Activated T-cell treated with anti-CD3 and anti-CD28 coated beads, Interleukin-2, amount 50 U/mL, for 48 hours (primary cell): ENCODE measurements at places on chromosomes 7 and 10.

GRCh38 chr7:34596887-34597286 lies 61.1 kb upstream of the NPSR1 start:
- DNase-seq, result no peak

- DNase-seq, result no peak
Observed at GRCh38 chr10:4802711-4803487, 23.1 kb upstream of the AKR1E2 start.

- no peak for DNase-seq
Observed at GRCh38 chr7:339062-339342, 49.0 kb downstream of the FOXL3 start.

DNA sequence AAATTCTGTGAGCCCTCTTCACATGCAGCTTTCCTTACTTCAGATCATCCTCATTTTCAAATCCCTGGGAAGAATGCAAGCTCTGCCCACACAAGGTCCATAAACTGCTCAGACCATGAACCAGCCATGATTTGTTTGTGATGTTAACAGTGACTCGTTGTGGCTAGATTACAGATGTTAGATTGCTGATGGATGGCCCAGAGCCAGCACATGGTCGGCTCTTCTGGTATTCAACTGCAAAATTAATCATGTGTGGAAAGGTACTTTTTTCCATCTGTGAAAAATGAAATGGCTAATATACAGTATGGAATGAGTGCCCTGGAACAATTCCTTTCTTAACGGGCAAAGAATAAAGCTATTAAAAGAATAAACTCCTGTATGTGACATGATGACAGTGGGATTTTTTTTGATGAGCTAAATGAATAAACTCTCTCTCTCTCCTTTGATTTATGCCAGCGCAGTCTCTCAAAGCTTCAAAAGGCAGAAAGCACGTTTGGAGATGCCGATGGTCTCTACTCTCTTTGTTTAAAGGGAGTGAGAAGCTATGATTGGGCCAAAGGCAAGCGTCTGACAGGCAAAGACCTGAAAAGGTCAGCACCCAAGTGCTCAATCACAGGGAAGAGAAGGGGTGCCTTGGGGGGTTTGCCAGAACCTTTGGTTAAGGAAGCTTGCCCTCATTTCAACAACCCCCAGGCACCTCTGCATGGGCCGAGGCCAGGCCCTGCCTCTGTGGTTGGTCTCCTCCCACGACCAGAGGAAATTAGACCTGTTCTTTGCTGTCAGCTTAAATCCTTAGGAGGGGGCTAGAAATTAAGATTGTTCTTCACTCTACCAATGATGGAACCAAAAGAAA lies 444.0 kb upstream of the NFE2L3 start:
- DNase-seq, result no peak

DNA sequence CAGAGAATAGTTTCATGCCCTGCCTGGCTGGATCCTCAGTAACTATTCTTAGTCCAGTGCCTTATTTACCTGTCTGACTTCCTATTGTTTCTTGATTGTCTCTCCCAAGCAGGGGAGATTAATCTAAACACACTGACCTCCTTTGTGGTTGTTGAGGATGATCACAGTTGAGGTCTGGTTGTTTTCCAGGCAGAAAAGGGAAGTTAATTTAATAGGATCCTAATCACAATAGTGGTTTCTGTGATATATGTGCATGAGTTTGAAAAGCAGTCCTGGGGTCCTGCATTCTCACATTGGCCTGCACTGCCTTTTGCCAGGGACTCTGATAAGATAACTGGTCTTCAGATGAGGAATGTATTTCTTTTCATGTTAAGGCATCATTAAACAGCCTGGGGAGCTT lies 130.1 kb downstream of the SND1 start:
- DNase-seq, result no peak

DNA sequence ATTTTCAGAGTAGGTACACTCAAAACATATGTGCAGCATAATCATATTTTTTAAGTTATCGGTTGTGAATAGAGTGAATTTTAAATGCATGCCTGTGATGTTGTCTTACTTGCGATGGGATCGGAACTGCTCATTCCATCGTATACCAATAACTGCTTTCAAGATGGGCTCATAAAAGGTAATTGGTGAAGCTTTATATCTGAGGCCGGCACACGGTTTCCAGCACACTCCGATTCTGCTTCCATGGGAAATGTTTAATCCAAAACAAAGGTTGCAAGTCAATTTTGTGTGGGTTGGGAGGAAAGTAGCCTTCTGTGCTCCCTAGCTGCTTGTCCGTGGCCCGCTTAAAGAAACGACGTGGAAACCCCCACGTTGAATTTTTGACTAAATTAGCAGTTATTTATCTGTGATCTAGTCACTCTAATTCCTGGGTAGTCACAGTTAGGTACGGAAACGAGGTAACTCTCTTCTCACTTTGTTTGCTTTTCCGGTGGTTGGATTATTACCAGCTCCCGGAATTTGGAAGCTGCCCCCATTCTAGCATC lies 10.1 kb upstream of the CELF2 start:
- no peak for DNase-seq

GRCh38 chr10:131356442-131356841 lies 44.9 kb upstream of the TCERG1L start:
- no peak for DNase-seq

DNA sequence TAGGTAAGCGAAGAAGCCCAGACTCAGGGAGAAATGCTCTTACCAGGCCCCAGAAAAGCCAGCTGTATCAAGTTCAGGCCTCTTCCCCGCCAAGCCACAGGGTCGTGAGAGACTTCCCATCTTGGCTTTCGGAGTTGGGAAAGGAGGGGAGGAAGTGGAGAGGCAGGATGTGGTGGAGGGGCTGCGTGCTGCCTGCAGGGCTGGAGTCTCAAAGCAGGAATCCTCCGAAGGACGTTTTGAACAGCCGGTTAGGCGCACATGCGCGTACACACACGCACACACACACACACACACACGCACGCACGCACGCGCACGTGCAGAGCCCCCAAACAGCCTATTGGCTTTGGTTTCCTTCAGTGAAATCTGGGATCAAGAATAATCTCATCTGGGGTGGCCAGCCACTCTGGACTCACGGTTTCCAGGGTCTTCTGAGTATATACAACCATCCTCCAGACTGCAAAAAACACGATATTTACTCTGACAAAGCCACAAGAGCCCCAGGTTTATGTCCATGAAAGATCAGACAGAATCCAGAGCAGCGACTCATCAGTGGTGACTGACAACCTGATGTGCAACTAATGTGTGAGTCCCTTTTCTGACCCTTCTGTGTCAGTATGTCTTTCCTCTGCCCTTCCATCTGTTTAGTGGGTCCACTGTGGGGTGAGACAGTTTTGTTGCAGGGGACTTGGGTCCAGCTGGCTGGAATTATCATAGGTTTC lies 115.0 kb upstream of the ZNF438 start:
- peak; percentile 41 for DNase-seq

- no peak for DNase-seq
Observed at GRCh38 chr10:102773986-102774385, 30.2 kb downstream of the WBP1L start.

- no peak for DNase-seq
Observed at GRCh38 chr7:47478926-47479711, 102.8 kb downstream of the TNS3 start.

DNA sequence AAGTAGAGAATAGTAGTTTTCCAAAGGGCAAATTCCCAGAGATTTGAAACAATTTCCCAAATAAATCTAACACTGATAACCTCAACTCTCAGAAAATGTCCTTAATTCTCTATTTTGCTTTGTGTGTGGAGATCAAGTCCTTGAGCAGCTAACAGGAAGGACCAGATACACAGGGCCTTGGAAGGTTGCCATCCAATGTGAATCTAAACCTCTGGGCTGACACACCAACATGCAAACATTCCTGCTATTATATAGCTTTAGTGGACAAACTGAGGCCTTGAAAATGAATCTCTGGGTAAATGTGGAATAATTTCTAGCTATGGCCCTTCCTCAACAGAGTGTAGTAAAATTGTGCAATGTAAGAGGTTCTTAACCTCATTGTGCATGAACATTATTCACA lies 44.1 kb upstream of the PARD3 start:
- DNase-seq, result no peak

DNA sequence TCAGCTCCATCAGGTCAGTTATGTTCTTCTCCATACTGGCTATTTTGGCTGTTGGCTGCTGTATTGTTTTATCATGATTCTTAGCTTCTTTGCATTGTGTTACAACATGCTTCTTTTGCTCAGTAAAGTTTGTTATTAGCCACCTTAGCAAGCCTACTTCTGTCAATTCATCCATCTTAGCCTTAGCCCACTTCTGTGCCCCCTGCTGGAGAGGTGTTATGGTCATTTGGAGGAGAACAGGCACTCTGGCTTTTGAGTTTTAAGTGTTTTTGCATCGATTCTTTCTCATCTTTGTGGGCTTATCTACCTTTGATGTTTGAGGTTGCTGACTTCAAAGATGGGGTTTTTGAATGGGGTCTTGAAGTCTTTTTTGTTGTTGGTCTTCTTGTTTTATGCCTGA lies 204.6 kb upstream of the FOXP2 start:
- no peak for DNase-seq

- DNase-seq, result no peak
Observed at GRCh38 chr10:72228318-72228751, 12.3 kb upstream of the ASCC1 start.

DNA sequence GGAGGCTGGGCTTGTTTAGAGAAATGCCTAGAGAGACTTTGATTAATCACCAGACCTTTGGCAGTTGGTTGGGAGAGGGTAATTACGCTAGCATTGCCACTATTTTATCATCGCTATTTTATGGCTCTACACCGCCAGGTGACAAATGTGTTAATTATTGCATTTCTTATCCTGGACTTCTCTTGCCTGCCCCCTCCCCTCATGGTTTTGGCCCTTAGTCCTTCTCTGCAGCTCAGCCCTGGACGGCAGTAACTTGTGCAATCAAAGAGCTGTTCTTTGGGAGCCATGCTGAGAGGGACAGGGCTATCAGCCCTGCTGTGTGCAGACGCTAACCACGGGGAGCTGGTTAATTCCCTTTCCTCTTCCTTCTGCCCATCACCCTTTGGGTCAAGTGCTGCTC lies 585.0 kb downstream of the AUTS2 start:
- DNase-seq, result no peak

DNA sequence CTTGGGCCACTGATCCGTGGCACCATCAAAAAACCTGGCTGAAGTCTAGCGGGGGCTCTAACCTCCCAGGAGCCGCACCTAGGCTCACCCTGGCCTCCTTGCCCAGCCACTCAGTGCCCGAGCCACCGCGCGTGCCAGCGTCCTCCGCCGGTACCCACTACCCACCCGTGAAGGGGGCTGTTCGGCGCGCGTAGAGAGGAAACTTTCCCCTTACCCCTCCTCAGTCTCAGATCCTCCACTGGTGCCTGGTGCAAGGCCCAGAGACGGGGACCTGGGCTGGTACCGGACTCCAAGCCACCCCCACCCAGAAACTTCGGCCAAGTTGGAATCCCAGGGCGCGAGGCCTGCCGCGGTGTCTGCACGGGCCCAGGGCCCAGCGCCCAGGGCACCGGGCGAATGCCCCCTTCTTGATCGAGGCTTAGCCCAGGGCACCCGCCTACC lies 3.5 kb upstream of the EBF3 start:
- no peak for DNase-seq

DNA sequence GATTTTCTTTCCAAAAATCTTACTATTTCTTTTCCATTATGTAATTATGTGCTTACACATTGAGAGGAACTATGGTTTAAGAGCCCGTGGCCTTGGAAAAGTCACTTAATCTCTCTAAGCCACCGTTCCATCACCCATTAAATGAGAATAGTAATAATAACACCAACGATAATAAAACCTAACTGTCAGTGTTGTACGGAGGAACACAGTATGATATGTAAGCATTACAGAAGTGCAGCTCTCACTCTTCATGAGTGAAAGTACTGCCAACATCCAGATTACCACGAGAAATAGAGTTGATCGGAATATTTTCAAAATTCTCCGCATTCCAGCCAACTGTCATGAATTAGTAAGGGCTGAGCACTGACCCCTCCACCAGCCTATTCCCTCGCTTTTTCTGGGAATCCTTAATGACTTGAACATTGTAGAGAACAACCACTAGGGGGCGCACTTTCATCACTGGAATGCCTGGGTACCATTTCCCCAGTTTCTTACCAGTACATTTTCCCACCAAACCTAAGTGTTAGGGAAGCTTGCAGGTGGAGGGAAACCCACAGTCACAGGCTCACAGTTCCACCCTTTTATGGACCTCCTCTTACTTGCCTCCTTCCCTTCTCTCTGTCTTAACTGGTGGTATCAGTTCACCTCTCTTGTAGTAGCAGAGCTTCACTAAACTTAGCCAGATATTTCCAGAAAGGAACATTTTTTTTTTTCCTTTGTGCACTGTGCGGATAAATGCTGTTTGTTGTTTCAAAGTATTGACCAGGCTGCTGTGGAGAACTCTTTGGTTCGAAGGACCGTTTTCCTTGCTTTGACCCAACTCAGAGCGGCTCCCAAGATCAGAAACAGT lies 27.8 kb downstream of the NKX2-3 start:
- DNase-seq, result peak; percentile 52

DNA sequence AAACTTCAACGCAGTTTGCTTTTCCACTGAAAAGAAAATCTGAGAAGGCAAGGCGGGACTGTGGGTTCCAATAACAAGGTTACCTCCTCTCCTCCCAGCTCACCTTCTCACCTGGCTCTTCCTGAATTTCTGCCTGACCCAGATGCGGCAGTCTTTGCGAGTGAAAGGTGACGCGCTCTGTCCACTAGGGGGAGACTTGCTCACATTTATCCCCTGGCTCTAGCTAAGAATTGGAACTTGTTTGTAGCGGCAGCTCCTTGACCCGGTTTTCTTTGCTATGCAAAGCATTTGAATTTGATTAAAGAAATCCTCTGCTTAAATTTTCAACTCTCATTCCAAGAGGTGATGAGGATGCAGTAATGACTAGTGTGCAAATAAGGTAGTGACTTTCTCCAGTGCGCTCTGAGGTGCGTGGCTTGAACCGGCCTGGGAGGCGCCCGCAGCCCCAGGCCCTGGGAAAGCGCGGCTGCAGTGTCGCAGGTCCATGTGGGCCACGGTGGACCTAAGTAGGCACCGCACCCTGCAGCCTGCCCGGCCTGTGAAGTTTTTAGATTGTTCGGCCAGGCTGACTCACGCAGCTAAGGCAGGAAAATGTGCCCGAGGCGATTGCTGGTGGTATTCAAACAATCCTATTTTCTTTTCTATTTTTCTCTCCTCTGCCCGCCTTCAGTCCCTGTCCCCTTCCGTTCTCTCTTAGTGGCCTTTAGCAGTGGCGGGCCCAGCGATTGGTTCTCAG lies 336.9 kb upstream of the NPSR1 start:
- DNase-seq, result peak; percentile 59

GRCh38 chr10:4372601-4373000 lies 453.4 kb upstream of the AKR1E2 start:
- DNase-seq, result no peak
